Large intestine (tissue), 12 donors: ENCODE measurements at places on chromosomes 4 and X.
A peak's percentile ranks its signal among the peaks of the same experiment; 100 is the strongest.

- peak; percentile 59 for DNase-seq
Measured at GRCh38 chr4:24519649-24520048, 64.7 kb downstream of the DHX15 start.

GRCh38 chr4:90027565-90027964, 99.6 kb upstream of the CCSER1 start:
- DNase-seq: no peak

- no peak for DNase-seq
Measured at GRCh38 chr4:38775326-38775725, 7.5 kb downstream of the TLR10 start.

DNA sequence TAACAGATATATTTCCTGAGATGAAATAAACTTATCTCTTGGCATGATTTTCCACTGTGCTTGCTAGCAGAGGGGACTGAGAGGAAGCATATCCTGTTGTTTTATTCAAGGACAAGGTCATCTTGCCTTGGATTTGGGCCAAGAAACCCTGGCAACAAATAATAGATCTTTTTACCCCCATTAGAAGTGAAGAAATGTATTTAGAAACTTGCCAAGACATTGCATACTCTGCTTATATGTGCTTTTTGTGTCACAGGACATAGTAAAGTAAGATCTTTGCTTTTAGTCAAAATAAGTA, 170.2 kb downstream of the RAPGEF2 start:
- no peak for DNase-seq

- DNase-seq: no peak
Measured at GRCh38 chr4:189840356-189840755, 100.3 kb upstream of the FRG1 start.

- DNase-seq: no peak
Measured at GRCh38 chrX:132034648-132035047, 11.5 kb downstream of the STK26 start.

DNA sequence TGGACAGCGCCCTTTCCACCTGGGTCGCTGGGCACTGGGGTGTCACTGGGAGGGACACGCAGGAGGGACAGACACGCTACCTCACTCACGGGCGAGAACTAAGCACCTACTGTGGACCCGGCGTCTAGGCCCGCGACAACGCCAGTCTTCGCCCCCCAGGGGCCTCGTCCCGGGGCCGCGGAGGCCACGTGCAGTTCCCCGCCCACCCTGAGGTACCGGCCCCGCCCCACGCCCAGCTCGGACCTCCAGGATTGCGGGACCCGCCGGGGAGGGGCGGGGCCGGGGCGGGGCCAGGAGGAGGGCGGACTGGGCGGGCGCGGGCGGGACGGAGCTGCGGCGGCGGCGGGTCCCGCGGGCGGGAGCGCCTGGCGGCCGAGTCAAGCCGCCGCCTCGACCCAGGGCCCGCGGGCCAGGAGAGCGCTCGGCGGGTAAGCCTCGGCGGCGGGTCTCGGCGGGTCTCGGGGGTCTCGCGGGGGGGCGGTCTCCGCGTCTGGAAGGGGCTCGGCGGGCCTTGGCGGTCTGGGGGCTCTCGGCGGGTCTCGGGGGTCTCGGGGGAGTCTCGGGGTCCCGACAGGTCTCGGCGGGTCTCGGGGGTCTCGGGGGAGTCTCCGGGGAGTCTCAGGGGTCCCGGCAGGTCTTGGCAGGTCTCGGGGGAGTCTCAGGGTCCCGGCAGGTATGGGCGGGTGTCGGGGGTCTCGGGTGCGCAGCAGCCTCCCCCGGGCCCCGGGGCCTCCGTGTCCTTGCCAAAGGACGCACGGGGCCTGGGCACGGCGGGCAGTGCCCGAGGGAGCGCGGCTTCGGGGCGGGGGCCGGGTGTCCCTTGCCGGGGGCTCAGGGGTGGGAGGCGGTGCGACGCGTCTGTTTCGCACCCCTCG, at the start of gene SH3BP2:
TSS of gene SH3BP2 (plus strand) at position 375 of the 875 bp plus-strand sequence. CDS start 27,533 bp downstream, outside the sequence.
- DNase-seq: peak; percentile 76

DNA sequence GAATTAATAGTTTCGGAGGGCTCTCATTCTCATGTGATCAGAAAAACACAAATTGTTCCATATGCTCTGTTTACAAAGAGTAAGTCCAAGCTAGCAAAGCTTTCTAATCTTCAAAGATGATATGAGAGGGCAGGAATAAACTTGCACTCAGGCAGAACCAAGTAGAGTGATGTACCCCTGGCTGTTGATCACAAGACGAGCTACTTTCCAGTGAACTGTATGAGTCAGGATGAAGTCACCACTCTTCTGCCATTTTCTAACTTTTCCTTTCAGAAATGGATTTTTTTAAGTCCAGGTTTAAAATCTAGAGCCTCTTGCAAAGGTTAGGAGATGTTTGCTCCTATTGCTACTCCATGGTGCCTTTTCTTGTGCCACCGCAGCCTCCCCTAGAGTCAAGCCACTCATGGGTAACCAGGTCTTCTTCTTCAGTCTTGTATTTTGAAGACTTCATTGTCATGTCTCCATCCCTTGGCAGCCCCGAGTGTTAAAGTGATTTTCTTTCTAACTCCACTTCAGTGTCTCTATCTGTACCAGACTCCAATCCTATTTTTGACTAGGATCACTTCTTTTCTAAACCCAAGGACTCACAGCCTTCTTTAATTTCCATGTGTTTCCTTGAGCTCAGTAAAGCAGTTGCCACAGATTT, 171.9 kb upstream of the GALNT7 start:
- peak; percentile 41 for DNase-seq

GRCh38 chr4:39521253-39521919, 5.9 kb downstream of the UGDH start:
- no peak for DNase-seq

DNA sequence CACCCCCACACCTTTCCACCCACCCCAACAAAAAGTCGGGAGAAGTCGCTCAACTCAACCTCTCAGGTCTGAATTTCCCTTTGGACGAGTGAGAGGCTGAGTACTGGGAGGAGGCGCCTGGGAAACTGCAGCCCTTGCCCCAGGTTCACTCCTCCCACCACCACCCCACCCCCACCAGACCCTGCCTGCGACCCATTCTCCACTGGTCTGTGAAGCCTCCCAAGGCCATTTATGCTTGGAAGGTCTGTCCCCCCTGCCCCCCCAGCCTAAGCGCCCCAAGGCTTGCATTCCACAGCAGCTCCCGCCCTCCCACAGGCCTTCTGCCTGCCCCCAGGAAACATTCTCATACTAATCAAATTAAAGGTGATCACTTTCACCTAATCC, 27.2 kb downstream of the ELF4 start:
- DNase-seq: no peak

GRCh38 chr4:146521541-146522097, at the start of gene SLC10A7:
SLC10A7 (minus strand) TSS chr4:146521940; CDS start chr4:146521717, 223 bp downstream.
- peak; percentile 57 for DNase-seq

DNA sequence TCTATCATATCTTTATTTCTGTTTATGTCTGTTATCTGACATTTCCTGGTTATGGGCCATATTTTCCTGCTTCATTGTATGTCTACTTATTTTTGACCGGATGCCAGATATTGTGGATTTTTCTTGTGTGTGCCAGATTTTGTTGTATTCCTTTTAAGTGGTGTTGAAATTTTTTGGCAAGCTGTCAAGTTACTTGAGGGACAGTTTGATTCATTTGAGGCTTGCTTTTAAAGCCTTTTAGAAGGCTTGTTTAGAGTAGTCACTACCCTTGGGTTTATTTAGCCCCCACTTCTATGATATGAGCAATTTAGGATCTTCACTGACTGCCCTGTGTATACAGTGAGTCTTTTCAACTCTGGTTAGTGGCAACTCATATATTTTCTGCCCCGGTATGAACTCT, 29.2 kb upstream of the NPY2R start:
- no peak for DNase-seq

- DNase-seq: no peak
Measured at GRCh38 chrX:104130808-104131207, 18.5 kb downstream of the ZCCHC18 start.

GRCh38 chrX:85569096-85569495, 189.6 kb upstream of the POF1B start:
- DNase-seq: no peak

GRCh38 chr4:36133086-36133485, 111.2 kb downstream of the ARAP2 start:
- no peak for DNase-seq

- peak; percentile 67 for DNase-seq
Measured at GRCh38 chr4:140237616-140238350, 83.8 kb upstream of the MAML3 start.

DNA sequence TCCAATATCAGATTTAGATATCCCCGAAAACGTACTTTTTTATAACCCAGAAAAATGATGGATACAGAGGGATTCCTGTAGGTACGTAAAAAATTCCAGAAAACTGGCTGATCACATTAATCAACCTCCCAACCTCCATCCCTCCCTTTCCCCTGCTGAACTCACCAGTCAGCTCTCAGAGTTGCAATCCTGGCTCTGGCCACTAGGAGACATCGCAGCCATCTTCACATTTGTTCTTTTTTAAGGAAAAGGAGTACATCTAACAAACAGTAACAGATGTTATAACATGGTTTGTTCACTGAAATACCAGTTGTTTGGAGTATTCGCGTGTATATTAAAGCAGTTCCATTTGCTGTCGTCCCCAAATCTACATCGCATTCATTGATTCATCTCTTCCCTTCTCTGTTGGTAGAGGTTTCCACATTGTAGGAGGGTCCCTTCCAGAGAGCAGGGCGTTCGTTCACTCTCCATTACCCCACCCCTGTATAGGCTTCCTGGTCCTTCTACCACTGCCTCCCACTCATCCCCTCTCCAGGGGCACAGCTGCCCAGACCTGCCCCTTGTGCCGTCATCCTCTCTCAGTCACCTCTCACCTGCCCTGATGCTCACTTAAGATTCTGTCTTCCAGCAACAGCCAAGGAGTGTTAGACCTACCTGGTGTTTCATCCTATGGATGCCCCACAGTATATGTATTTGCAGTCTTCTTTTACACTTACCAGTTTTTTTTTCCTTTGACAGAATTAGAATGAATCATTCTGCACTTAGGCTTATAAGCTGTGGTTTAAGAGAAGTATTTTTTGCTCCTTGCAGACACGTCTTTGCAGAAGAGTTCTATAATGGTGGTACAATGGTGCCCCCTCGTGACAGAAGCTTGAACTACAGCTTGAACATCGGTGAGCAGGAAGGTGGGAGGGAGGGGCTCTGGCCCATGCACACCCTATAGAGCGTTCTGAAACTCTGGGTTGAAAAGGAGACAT, 36.8 kb upstream of the RAB40AL start:
- peak; percentile 33 for DNase-seq

DNA sequence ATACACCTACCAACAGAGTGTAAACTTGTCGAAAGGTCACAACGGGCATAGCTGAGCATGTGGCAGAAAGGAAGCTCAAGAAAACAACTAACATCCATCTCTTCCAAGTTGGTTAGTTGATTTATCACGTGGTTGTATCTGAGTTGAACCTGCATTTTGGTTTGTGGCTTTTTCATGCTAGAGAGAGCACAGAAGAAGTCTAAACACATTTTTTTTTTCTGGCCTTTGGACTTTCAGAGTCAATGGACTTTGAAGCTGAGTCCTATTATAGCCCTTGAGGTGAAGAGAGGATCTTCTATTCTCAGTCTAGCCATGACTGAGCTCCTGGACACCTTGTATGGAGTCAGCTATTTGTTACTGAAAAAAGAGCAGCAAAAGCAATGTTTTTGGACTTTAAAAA, 150.6 kb upstream of the TRPC5 start:
- no peak for DNase-seq

- no peak for DNase-seq
Measured at GRCh38 chr4:152586668-152587067, 50.8 kb upstream of the FBXW7 start.

- DNase-seq: no peak
Measured at GRCh38 chrX:38108364-38108763, 102.0 kb downstream of the SYTL5 start.

GRCh38 chr4:188127214-188127874, 11.9 kb upstream of the TRIML1 start:
- no peak for DNase-seq

GRCh38 chr4:153018684-153019083, 82.6 kb downstream of the FHDC1 start:
- DNase-seq: no peak

DNA sequence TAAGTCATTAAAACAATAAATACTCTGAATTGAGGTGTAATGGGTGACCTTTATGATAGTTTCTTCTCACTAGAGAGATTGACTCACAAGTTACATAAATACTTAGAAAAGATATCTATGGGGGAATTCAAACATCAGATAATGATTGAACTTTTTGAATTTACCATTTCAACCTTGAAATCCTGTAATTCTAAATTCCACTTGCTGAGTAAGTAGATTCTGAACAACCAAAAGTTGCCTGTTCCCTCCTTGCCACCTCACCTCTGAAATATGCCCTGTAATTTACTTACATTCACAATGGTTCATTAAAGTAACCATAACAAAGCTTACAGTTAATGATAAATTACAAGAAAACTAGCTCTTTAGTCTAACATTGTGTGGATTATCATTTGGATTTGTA, 43.3 kb upstream of the SLC39A8 start:
- DNase-seq: no peak

DNA sequence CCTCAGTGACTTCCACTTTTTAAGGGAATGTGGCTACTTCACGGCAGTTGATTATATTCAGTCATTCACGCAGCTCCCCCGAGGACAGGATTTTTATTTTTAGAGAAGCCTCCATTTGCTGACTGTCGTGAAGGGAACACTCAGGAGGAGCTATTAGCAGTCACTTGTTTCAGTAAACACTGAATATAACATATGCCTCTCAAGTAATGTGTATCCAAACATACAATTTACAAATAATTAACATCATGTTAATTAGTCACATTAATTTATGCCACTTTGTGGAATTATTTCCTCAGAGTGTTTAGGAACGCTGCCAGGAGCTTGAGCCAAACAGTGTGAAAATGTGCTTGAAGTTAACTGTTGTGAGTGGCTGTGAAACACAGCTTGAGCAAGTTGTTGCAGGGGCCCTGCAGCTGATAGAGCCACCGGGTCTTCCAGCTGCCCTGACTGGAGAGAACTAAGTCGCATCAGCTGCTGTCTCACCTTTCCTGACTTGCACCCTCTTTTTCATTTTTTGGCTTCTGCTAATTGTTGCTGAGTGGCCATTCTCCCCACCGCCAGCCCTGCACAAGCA, 245.6 kb downstream of the LDB2 start:
- no peak for DNase-seq

DNA sequence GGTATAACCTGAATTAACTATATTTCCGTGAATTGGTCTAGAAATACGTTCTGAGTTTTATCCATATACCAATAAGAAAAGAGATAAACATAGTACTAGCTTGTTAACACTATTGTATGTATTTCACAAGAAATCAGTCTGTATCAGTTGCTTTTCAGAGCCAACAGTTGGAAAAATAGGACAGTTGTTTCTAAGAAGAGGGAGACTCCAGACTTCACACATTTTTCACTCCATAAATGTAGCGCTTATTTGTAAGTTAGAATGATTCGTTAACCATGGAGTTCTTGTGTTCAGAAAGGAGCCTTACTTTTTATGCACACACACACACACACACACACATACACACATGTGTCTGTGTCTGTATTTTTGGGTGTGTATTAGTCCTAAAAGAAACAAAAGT, 376.7 kb upstream of the SMIM31 start:
- no peak for DNase-seq
